ENCODE measurements at places on chromosomes 12 and 14.

- no peak for DNase-seq
These were observed 22.0 kb upstream of the SRRM4 start for GRCh38 chr12:118959348-118959747.

DNA sequence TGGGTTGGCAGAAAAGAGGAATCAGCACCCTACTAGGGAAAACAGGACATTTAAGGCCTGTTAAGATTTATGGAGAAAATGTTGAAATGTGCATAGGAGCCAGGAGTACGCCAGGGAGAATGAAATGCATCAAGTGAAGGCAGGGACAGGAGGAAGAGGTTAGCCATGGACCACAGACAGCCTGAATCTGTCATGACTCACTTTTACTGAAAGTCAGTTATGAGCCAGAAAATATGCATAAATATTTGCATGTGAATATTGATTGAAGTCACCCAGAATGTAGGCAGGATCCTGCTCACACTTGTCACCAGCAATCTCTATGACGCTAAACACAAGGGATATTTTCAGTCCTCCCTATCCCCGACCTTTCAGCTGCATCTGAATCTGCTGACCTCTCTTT, 25.1 kb upstream of the CDK17 start:
- peak; percentile 53 for DNase-seq

- DNase-seq, result no peak
These were observed 80.8 kb downstream of the MNAT1 start for GRCh38 chr14:60815371-60815770.

- DNase-seq, result no peak
These were observed 1.4 kb downstream of the SYNE3 start for GRCh38 chr14:95515080-95515489.

GRCh38 chr12:27198036-27198435, 46.0 kb upstream of the STK38L start:
- no peak for DNase-seq

- no peak for DNase-seq
These were observed 13.1 kb upstream of the CLEC7A start for GRCh38 chr12:10142976-10143589.

- no peak for DNase-seq
These were observed 54.6 kb downstream of the NCOR2 start for GRCh38 chr12:124512667-124513296.

GRCh38 chr14:91516663-91517388, 6.7 kb upstream of the PPP4R3A start:
- no peak for DNase-seq

DNA sequence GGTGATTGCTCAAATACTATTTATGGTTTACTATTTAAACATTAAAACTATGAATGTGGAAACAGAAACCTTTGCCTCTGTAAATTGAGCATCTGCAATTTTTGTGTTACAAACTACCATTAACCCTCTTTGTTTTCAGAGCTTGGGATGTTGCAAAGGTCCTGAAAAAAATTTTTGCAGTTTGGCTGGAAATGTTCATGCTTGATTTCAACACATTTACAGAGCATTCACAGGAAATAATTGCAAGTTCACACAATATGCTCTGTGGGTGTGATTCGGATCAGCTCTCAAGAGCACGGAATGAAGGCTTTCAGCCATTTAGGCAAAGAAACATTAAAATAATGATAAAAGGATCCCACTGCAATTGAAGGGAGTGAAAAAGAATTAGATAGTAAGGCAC, 232.9 kb downstream of the ATP23 start:
- no peak for DNase-seq

DNA sequence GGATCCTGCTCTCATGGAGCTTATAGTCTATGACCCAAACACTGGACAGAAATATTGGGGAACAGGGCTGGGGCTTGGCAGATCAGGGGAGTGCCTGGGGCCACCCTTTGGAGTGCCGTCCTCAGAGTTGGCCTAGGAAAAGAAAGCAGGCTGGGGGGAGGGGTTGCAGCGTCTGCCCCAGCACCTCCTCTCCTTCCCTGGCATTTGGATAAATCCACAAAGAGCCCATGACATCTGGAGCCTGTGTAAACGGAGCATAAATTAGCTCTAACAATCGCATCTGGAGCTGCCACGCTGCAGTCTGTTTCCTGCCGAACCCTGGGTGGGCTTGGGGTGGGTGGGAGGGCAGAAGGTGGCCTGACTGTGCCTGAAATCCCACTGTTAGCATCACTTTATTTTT, 63.8 kb downstream of the MVK start:
- DNase-seq, result no peak

- DNase-seq, result no peak
These were observed 164.9 kb downstream of the DYRK2 start for GRCh38 chr12:67813456-67813904.

GRCh38 chr12:103086471-103086870, 129.0 kb downstream of the ASCL1 start:
- DNase-seq, result no peak

DNA sequence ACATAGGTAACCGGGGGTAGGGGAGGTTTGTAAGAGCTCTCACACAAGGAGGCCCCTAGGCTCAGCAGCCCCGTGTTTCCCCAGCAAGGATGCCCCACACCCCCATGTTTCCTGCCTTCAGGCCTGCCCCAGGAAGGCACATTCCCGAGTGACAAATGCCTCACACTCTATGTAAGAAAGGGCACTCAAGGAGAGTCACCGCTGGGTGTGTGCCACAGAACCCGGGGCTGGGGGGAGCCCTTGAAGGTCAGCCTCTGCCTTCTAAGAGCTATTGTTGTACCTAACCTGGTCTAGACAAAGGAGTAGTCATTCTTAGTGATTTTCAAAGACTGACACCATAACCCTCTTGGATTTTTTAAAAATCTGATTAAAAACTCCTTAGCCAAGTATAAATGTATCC, 333.6 kb downstream of the DPF3 start:
- DNase-seq, result no peak

- no peak for DNase-seq
These were observed 11.8 kb downstream of the CD163L1 start for GRCh38 chr12:7431993-7432685.

DNA sequence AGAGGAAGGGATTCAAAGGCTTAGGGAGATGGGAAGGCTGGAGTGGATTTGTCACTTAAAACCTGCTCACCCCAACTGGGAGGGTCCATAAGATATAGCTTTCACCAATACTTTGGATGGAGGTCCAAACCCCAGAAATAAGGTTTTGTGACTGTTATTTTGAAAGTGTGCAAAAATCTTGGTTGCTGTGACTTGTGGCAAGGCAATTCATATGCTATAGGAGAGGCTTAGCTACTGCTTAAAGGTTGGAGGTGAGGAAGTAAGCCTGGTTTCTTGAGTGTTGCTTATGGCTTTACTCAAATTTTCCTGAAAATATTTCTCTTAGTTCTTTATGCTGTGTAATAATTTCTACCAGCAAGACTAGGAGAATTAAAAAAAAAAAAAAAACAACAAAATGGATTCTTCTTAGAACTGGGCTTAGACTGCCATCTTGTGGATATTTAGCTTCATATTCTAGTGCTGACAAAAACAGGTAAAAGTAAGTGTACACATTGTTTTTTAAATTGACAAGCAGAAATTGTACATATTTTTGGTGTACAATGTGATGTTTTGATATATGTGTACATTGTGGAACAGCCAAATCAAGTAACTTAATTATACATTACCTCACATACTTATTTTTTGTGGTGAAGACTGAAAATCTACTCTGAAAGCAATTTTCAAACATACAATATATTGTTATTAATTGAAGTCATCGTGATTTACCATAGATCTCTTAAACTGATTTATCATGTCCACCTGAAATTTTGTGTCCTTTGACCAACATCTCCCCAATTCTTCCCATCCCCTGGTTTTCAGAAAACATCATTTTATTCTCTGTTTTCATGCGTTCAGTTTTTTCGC, 23.0 kb downstream of the PDE6H start:
- DNase-seq, result no peak

DNA sequence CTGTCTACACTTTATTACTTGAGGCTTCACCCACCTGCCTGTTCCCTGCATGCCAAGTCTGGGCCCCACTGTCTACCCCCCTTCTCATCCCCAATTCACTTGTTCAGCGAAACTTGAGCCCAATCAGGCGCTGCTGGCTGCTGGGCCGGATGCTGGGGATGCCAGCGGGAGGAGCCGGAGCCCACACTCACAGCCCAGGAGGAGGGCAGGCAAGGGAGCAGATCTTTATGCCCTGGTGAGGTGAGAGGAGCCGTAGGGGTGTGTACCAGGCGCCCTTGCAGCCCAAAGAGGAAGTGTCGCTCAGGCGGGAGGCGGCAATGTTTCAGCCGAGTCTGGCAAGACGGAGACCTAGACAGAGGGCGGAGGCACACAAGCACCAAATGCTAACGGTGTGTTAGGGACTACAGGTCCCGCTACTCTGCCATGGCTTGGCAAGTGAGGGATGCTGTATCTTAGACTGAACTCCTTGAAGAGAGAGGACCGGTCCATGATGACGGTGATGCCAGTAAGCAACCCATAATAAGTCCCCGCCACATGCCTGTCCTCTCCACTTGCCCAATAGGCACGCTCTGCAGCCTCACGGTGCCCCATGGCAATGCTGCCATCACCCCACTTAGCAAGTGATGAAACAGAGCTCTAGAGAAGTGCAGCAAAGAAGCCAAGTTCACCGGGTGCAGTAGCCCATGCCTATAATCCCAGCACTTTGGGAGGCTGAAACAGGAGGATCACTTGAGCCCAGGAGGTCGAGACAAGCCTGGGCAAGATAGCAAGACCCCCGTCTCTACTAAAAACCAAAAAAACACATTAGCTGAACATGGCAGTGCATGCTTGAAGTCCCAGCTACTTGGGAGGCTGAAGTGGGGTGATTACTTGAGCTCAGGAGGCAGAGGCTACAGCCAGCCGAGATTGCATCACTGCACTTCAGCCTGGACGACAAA, 41.6 kb downstream of the LRRC74A start:
- DNase-seq, result peak; percentile 17

GRCh38 chr12:47986832-47987231, 17.4 kb downstream of the COL2A1 start:
- no peak for DNase-seq

- no peak for DNase-seq
These were observed 123.8 kb downstream of the NPAS3 start for GRCh38 chr14:33062476-33062875.

- DNase-seq, result no peak
These were observed 11.2 kb upstream of the MAGOHB start for GRCh38 chr12:10624605-10625004.

DNA sequence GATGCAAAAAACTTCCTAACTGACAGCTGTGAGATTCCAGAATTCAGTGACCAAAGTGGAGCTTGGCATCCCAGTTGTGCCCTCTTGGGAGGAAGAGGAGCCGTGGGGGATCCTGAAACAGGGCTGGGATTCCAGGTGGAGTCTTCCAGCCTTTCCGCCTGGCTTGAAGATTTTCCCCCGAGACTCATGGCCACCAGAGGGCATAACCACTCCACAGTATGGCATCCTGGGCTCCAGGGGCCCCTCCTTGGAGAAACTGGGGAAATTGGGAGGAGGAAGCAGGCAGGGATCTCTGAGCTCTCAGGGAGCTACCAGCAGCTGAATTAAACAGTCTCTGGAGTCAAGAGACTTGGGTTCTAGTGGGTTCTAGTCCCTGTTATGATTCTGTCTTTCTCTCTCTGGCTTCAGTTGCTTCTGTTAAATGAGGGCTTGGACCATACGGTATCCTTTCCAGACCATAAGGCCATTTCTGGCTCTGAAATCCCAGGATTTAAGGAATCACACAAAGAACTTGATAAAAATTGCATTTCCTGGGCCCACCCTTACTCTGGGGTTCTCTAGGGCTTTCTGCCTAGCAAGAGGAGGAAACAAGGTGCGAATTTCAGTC, 2.6 kb upstream of the TAMALIN start:
- DNase-seq, result no peak

DNA sequence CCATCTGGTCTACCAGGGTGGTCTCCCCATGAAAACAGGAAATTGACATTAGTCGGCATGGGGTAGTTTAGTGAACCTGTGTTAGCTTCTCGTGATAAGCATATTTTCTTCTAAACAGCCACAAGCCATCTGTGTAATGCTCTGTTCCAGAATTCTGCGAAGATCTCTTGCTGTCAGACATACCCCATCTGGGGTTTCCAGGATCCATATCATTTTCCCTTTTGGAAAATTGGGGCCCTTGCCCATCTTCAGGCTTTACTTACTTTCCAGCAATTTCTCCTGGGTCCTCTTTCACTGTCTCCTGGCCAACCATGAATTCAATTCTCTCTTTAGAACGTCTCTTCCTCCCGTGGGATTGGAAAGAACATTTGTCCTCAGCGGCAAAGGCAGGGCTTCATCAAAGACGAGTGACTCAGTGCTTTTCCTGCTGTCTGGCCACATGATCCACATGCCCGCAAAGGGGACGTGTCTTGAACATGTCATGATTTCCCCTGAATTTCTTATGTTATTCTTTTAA, 21.4 kb upstream of the NCOR2 start:
- DNase-seq, result peak; percentile 21

- DNase-seq, result no peak
These were observed 175.9 kb upstream of the BMP4 start for GRCh38 chr14:54132496-54132895.

- DNase-seq, result peak; percentile 8
These were observed at the start of gene GALNT16 for GRCh38 chr14:69259527-69260189. TSS of gene GALNT16 (plus strand) at chr14:69260158. CDS start at chr14:69260291, 133 bp downstream.

DNA sequence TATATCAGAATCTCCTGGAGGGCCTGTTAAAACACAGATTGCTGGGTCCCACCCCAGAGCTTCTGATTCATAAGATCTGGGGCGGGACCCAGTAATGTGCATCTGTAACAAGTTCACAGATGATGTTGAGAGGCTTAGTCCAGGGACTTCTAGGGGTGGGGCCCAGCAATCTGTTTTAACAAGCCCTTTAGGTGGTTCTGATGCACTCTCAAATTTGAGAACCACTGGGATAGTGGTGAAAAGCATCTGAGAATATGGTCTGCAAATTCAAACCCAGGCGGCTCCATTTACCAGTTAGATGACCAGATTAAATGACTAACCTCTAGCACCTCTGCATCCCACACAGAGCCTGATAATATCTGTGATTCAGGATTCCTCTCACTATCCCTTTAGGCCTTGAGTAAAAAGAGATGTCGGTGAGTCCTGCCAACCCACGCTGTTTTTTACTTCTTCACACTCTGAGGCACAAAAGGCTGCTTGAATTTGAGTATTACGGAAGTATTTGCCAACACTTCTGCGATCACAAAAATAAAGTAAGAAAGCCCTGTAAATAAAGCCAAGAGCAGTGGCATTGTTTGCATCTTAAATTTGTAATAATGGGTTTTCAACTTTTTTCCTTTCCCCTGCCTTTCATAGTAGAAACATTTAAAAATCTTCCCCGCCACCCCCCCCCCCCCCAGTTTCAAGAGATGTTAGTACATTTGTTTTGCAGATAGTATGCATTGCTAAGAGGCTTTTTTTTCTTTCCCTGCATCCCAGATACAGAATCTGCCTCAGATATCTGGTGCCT, 1.8 kb upstream of the FRS2 start:
- peak; percentile 5 for DNase-seq

GRCh38 chr12:130227641-130228040, 65.4 kb downstream of the FZD10 start:
- no peak for DNase-seq

DNA sequence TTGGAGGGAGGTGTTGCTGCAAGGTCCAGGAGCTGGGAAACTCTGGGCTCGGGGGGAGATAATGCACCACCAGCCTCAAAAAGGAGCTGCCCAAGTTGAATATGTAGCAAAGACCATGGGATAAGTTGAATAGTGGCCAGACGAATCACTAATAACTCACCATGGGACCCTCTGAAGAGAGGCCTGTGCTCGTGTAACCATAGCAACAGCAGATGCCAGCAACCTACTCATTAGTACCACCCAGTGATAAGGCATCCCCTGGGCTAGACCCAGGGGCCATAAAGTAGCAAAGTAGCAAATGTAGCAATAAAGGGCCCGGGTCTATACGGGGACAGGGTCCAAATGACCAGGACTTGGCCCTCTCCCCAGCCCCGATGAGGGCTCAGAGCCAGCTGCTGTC, 328.0 kb downstream of the DPF3 start:
- DNase-seq, result no peak

All from activated T-cell treated with anti-CD3 and anti-CD28 coated beads, Interleukin-2, amount 50 U/mL, for 72 hours (primary cell).